ENCODE measurements at places on chromosomes 5 and 9. TPM values are rescaled to one million over a fixed set of nuclear protein-coding genes. Genes with fewer than 3 reads are reported as not detected.

DNA sequence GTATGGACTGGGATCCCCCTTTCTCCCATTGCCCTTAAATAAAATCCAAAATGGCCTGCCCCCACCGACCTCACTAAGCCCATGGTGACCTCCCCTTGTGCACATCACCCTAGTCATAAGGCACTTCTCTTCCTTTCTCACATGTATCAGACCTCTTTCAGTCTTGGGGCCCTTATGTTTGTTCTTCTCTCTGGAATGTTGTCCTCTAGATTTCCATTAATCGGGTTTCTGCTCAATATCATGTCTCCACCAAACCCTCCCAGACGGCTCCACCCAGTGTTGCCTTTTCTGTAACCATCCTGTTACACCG, 196.3 kb downstream of the ERCC6L2 start:
- H3K27me3 ChIP-seq, result no peaks in the 10 kb centered on the region
- peaks cover 25% of the 10 kb centered on the region for H3K4me1 ChIP-seq
- DNase-seq, result no peak
- no peaks in the 10 kb centered on the region for H3K36me3 ChIP-seq

SURF6 gene
- 23.2 TPM for polyA plus RNA-seq

DNA sequence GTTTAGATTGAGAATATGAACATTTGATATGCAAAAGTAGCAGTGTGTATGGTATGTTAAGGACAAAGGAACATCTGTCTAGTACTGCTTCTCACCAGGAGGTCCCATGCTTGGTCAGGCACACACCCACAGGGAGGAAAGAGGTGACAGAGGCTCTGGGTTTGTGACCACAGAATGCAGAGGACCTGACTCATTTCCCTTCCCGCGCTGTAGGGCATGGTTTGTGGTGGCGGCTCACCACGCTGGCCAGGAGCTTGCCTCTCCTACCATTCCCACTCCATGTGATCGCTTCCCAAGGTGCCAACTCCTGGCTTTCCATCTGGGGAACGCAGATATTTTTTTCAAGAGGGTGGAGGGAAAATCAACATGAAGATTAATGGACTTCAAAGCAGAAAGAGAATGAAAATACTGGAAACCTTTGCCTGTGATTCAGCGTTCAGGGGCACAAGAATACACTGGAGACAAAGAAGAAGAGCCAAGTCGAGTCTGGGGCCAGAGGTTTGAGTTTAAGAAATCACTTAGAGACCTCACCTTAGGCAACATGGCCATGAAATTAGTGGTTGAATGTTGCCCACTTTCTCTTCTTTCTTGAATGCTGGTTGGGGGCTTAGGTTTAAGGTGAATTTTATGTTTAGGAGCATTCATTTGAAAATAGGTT, 477.8 kb downstream of the CCDC171 start:
- no peak overlapping the region for H3K27ac ChIP-seq
- no peaks in the 10 kb centered on the region for H3K36me3 ChIP-seq
- peaks cover 1% of the 10 kb centered on the region for H3K27me3 ChIP-seq
- H3K4me3 ChIP-seq, result no peak overlapping the region

DMRTA1 gene
- polyA plus RNA-seq, result 0.12 TPM

FAM53C gene
- 28.1 TPM for polyA plus RNA-seq
